ENCODE measurements at places on chromosomes 7 and 10.

GRCh38 chr7:139687211-139687954 lies 90.4 kb downstream of the HIPK2 start:
- no peak for DNase-seq

DNA sequence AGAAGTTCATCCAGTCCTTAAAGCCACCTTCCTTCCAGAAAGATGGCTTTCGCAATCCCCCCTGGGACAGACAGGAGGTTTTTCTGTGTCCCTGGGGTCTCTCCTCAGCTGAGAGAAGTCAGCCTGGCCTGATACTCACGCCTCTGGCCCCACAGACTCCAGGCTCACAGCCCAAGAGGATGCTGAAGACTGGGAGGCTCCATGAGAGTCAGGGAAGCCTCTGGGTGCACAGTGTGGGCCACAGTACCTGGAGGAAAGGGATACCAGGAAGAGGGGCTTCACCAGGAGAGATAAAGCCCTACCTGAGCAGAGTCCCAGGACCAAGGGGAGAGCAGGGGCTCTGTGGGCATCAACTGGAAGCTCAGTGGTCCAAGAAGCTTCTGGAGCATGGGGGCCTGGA lies 324.4 kb downstream of the GRID1 start:
- DNase-seq, result no peak

GRCh38 chr7:48595756-48596155 lies 328.6 kb upstream of the CDC14C start:
- no peak for DNase-seq

DNA sequence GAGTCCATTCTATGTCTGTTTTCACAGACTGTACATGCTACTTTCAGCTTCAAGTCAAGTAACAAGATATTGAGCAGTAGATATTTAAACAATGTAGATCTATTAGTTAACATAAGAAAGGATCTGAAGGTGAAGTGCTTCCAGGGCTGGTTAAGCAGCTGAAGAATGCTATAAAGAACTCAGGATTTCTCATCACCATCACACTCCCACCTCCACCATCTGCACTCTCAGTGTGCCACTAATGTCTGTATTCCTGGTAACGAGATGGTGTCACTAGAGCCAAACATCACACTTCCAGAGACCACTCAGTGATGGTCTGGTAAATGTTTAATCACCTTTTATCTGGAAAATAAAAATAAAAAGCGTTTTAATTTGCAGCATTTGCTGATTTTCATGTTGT lies 224.0 kb upstream of the FERD3L start:
- DNase-seq, result no peak

- no peak for DNase-seq
Observed at GRCh38 chr7:105001652-105002184, 12.3 kb upstream of the KMT2E start.

DNA sequence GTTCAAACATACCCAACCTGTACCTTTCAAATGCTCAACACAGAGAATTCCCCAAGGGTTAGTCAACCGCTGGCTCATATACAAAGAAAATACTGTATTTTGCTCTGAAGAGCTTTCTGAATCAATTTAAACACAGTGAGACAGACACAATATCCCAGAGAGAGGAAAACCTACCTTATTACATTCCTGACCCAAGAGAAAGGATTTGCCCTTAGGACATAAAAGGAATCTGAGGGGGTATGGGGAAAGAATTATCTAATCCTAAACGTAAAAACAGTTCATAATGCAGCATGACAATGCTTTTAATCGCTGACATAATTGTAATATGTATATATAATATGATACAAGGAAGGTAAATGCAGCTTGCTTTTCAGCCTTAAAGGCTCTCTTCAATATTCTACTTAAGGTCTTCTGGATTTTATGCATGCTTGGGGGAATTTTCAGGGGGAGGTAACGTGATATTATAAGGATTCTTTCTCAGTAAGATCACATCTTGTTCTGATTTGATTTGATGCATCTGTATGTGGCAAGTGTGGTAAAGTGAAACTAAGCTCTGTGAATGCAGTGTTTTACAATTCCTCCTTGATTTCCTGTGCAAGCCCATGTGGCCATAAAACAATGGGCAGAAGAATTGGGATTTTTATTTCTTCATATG lies 240.5 kb downstream of the GLI3 start:
- DNase-seq, result no peak

GRCh38 chr10:4022473-4022872 lies 237.5 kb upstream of the KLF6 start:
- DNase-seq, result no peak

- DNase-seq, result no peak
Observed at GRCh38 chr7:27802999-27803398, 63.0 kb downstream of the TAX1BP1 start.
